ENCODE measurements at places on chromosomes 6 and 20.

GRCh38 chr6:137978252-137978896 lies 111.3 kb downstream of the TNFAIP3 start:
- no peak for DNase-seq

GRCh38 chr6:122753688-122754056 lies 25.8 kb upstream of the FABP7 start:
- no peak for DNase-seq

GRCh38 chr20:34538671-34539123 lies 19.8 kb upstream of the MAP1LC3A start:
- no peak for DNase-seq

DNA sequence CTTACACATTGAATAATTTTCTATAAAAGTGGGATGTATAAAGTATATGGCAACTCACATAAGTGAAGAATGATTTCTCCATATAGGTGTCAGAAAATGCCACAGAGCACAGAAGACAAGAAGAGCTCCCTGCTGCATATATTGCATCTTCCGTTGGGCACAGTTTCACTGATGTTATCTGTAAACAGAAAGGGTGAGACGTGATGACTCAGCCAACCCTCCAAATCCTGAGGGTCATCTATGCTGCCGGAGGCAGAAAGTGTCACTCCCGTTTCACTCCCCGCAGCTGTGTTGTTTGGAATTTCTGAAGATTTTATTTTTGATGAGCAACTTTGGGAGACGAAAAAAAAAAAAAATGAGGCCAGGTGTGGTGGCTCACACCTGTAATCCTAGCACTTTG lies 644.1 kb downstream of the C6orf118 start:
- no peak for DNase-seq

- no peak for DNase-seq
Measured at GRCh38 chr20:8148501-8148900, 16.4 kb downstream of the PLCB1 start.

DNA sequence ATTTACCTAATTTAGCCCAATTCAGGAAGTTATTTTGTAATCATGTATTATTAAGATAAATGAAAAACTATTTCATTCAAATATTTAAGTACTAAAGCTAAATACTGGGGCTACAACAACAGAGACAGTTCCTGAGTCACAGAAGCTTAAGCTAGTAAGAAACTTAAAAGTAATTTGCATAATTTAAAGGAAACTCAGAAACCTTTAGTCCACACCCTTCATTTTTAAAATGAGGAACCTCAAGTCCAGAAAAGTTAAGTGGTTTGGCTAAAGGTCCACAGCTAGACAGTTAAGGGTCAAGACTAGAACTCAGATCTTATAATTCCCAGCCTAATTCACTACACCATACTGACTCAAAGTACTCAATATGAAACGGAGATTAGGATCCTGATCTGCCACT lies 7.2 kb downstream of the LMBRD1 start:
- no peak for DNase-seq

DNA sequence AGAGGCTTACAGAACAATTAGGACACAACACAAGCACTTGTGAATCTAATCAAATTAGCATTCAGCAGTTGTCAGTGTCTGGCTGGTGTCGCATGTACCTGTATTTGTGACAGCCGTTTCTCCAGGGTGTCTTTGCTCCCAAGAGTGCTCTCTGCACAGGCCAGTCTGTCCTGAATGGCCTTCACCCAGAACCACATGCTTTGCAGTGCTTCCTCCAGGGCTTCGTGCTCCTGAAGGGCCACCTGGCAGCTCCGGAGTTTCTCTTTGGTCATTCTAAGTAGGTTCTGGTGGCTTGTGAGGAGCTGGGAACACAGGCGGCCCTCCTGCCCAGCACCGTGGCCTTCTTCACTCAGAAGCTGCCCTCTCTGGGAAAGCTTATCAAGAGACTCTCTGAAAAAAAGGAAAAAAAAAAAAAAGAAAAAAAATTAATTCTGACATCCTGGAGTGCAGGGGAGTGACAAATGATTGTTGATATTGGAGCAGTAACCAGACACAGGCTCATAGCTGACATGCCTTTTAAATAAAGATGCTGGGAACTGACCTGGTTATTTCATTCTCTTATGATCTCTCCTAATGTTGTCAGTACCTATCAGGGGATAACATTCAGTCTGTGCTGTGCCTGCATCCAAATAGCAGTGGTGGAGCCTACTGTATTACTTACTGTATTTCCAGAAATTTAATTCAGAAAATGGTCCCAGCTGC lies 245.8 kb downstream of the SYNE1 start:
- DNase-seq: no peak

DNA sequence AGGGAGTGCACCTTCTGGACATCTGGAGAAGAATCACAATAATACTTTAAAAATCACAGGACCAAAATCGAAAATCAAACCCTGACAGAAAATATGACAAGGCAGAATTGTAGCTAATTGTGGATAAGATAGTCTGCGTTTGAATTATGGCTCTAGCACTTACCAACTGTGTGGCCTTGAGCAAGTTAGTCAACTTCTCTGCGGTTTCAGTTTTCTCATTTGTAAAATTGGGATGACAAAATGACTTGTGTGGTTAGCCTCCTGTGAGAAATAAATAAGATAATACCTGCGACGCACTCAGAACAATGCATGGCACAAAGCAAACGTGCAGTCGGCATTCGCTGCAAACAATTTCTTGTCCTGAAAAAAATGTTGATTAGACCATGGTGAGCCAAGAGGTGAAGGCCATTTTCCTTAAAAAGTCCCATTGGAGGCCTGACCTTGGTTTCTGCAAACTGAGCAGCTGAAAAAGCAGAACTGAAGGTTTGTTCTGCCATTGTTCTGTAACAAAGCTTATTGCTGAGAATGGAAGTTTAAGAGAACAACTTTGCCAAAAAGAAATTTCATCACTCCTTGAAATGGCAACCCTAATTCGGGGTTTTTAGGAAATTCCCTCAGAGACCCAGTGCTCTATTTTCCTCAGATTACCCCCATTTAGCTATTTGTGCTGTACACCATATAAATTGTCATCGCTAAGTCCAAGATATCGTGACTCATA lies 266.3 kb downstream of the ERMARD start:
- no peak for DNase-seq
